A549 (cell line): ENCODE measurements at places on chromosomes 12 and 14.
A peak's percentile ranks its signal among the peaks of the same experiment; 100 is the strongest.

- DNase-seq, result peak; percentile 68
Observed at GRCh38 chr12:46373301-46374296, 1.0 kb upstream of the SLC38A2 start.

- no peak for DNase-seq
Observed at GRCh38 chr14:89851106-89851505, 103.4 kb downstream of the EFCAB11 start.

DNA sequence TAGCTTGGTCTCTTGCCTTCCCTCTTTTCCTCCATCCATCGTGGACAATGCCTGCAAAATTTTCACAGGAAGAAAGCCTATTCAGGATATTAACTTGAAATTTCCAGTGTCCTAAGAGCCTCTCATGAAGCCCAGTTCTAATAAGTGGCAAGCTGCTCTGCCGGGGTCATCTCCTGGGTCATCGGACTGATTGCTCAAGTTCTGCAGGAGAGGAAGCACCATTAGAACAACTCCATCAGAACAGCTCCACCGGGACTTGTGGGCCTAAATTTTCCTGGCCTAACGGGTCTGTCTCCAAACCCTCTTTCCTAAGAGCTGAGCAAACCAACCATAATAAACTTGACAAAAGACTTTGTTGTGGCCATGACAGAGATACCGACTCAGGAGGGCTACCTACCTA lies 13.9 kb downstream of the ERG28 start:
- no peak for DNase-seq

DNA sequence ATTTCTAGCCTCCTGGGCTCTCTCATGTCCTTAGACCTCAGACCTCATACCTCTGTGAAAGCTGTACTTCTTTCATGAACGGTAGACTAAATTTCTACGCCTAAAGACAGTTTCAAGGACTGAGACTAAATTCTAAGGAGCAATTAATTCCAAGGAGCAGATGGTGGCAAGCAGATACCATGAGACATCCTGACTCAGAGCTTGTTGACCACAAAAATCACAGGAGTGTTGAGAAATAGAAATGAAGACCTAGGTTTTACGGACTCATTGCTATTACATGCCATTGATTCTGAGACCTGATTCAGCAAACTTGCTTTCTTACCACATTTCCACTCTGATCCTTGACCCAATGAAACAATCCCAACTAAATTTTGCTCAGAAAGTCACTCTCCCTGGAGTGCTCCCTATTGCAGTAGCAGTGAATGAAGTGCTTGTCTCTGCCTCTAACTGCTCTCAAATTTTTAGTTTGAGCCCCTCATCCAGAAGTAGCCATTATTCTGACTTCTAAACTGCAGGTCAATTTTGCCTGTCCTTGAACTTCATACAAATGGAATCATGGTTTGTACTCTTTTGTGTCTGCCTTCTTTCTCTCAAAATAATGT lies 52.0 kb downstream of the PEX5 start:
- no peak for DNase-seq

DNA sequence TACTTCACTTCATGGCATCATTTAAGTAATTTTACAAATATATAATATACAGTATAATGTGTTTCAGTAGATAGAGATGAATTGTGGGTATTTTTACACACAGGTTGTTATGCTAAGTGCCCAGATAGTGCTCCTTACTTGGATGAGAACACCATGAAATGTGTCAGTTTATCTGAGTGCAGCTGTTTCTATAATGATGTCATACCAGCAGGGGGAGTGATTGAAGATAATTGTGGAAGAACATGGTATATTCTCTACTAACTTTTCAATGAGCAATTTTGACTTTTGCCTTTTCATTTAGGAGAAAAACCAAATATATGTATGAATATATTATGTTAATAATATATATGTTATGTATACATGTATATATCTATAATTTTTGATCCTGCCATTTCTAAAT lies 221.6 kb downstream of the LRRK2 start:
- DNase-seq, result peak; percentile 32

GRCh38 chr12:2998789-2999264 lies 39.6 kb downstream of the TEAD4 start:
- DNase-seq, result no peak

- DNase-seq, result no peak
Observed at GRCh38 chr12:68231229-68231628, 5.6 kb upstream of the IL26 start.
